Activated T-helper 1 cell treated with anti-CD3 and anti-CD28 coated beads, Interleukin-2, amount 50 U/mL, for 16 hours (primary cell): ENCODE measurements at places on chromosomes 5 and 9.

DNA sequence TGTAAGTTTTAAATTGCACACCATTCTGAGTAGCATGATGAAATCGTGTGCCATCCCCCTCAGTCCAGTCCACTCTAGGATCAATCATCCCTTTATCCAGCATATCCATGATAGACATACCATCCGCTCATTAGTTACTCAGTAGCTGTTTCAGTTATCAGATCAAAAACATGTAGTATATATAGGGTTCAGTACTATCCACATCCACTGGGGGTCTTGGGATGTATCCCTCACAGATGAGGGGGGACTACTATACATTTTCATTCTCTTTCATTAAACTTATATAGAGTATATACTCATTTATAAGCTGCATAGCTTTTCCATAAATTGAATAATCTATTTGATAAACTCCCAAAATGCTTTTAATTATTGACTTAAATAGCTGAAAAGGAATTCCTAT lies 67.6 kb downstream of the MEIKIN start:
- no peak for DNase-seq

- no peak for DNase-seq
Observed at GRCh38 chr5:106862450-106863193, 808.1 kb downstream of the EFNA5 start.

DNA sequence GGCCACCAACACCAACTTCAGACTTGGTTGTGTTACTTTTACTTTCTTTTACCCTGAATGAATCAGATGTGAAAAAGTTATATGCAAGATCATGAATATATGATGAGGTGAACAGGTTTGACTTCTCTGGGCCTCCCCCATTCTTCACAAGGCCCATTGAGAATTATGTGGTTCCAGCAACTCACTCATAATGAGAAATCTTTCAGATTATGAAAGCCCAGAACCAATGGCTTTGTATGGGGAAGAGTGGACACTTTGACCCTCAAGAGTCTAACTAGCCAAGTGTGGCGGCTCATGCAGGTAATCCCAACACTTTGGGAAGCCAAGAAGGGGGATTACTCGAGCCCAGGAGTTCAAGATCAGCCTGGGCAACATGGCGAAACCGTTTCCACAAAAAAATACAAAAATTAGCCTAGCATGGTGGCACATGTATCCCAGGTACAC lies 16.1 kb upstream of the LNPEP start:
- no peak for DNase-seq

- DNase-seq: no peak
Observed at GRCh38 chr5:96714951-96715451, 52.8 kb downstream of the CAST start.

DNA sequence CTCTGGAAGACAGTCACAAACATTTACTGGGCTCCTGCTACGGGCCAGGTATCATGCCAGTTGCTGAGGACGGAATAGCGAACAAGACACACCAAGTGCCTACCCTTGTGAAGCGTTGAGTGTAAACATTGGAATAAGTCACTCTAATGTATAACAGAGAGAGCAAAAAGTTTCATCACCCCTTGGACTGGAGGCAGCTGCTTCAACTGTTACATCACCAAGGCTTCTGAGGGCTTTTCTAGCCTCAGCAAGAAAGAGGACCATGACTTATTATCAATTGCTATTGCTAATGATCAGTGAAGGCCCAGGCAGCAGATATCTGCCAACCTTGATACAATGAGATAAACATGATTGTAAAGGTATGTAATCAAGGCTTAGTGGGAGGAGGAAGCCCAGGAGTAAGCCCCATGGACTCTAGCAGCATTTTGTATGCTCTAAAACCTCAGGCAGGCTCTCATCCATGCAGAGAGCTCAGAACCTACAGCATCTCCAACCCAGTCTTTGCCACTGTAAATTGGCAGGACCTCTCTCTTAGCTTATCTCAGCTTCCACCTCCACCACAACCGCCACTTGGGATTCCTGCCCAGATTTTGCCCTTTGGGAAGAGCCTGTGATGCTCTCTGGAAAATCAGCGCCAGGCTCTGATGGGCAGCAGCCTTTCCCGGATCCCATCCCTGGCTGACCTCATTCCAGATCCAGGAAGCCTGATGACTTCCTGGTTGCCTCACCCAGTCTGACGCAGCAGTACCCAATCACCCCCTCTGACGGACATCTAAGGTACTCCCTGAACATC lies 54.5 kb downstream of the ADAM19 start:
- DNase-seq: no peak

DNA sequence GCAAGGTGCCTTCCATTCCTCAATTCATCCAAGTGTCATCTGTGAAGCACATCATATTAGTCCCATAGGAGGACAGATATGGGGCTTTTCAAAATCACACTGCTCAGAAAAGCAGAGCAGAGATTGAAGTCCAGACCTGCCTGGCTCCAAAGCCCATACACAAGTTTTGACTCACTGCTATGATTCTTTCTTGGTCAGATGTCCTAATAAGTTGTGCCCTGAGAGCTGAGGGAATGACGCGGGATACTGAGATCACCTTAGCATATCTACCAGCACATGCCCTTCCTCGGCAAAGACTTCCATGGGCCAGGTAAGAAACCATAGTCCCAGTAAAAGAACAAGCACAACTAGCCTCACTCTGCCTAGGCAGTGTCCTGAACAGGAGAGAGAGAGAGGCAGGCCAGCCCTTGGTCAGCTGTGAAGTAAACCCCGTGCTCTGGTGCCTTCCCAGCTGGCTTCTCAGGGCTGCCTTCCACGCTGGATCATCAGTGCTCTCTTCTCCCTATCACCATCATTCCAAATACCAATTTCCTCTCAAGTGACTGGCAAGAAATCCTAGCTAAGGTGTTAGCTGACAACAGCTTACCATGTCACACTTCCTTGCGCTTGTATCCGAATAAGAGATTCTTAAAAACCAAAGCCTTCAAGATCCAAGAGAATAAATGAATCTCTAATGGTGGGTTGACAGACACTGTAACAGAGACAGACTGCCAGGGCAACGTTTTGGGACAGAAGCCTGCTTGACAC lies 73.2 kb downstream of the SIL1 start:
- DNase-seq: no peak

DNA sequence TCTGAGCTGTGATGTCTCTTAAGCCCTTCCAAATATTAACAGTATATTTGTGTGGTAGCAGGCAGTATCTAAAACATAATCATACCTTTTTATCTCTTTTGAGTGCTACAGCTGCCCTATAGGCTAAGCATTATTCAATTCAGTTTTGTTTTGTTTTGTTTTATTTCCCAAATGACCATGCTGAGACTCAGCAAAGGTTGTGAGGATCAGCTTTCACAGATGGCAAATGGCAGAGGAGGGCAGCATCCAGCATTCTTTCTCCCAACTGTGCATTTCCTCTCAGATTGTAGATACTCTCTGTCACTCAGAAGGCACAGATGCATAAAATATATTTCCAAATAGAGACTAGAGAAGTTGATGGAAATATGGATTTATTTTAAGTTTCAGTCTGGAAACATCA lies 90.7 kb downstream of the DAPK1 start:
- DNase-seq: no peak

- no peak for DNase-seq
Observed at GRCh38 chr5:112776301-112776856, 38.7 kb downstream of the APC start.

DNA sequence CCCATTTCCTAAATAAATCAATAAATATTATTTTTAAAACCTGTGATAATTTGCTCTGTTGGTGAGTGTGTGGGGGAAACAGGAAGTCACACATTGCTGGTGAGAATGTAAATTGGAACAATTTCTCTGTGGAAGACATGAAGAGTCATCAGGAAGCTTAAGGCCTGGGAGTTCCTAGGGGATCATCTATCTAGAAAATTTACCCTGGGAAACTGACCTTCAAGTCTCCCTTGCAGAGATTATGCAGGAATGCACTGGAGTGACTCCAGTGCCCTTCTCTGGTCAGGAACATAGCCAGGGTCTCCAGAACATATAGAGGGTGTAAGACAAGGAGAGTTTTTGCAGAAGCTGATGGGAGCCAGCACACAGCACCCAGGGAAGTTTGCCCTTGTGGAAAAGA lies 13.0 kb upstream of the GCNT1 start:
- DNase-seq: no peak

DNA sequence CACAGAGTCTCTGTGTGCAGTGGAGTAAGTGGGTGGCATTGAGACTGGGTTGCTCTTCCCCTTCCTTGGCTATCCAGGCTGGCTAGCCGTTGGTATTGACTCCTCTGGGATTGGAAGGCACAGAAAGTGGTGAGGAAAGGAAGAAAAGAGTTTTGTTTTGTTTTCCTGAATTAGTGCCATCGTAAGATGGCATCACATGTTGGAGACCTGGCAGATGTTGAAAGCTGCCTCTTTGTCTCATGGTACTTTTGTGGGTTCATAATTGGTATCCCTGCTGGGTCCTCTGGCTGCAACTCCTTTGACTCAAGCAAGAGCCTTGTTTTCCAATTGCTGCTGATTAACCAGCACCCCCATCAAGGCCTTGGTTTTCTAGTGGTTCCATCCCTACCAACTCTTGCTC lies 293.8 kb downstream of the PDE4D start:
- no peak for DNase-seq

- DNase-seq: no peak
Observed at GRCh38 chr5:141040093-141040770, 10.9 kb upstream of the PCDHB1 start.

DNA sequence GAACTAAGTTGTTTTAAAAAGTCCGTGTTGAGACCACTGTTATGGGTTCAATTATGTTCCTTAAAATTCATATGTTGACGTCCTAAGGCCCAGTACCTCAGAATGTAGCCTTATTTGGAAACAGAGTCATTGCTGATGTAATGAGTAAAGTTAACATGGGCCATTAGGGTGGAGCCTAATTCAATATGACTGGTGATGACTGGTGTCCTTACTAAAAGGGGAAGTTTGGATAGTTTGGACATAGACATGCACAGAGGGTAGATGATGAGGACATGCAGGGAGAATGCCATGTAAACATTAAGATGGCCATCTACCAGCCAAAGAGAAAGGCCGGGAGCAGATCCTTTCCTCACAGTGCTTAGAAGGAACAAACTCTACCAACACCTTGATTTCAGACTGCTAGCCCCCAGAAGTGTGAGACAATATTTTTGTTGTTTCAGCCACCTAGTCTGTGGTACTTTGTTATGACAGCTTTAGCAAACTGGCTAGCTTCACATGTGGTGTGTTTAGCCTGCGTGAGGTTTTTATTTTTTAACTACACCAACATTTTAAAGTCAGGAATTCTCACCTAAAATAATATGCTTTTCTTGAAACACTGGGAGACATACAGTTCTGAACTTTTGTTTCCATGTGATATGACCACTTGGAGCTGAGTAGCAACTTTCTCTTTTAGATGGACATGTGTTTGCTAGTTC lies 135.3 kb downstream of the YIPF5 start:
- DNase-seq: no peak

GRCh38 chr5:78691084-78691960 lies 42.8 kb upstream of the LHFPL2 start:
- no peak for DNase-seq

DNA sequence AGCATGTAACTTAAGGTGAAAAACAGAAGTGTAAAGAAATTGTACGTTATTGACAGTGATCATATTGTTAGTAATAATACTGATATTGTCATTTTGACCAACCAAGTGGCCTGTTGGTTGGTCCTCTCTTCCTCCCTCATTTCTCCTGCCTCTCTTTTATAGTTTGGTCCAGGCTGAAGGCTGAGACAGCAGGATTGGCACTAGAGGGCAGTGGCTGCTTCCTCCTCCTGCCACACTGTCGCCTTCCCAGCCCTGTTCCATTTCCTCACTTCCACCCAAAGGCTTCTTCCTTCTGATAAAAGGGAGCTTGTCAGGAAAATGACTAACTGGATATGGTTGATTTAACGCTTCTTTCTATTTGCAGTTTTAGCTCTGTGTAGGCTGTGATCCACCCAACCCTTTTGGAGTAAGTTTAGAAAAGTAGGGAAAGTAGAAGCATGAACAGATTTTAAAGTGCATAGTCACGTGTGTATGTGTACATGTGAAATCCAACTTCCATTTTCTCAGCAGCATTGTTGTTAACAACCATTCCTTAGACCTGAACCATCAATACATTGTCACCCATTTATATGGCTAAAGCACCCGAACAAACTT lies 35.6 kb downstream of the PTCD2 start:
- DNase-seq: no peak

DNA sequence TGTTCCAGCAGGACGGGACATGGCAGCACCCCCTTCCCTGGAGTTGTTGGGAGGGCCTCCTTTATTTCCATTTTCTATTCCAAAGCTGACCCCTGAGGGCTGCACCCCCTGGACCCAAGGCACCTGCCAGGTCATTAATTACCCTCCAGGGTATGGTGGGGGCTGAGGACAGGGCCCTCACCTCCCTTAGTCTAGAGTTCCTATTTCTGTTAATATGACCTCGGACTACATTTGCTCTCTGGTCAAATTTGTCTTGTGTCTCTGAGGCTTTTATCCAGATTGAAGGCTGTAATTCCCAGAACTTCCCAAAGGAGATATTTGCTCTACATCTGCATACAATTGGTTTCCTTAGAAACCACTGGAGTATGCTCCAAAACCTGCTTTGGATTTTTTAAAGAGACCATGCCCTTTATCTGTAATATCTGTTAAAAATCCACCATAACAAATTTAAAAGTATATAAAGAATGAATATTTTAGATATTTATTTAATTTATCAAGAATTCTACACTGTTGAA lies 16.8 kb downstream of the PHF2 start:
- DNase-seq: no peak

DNA sequence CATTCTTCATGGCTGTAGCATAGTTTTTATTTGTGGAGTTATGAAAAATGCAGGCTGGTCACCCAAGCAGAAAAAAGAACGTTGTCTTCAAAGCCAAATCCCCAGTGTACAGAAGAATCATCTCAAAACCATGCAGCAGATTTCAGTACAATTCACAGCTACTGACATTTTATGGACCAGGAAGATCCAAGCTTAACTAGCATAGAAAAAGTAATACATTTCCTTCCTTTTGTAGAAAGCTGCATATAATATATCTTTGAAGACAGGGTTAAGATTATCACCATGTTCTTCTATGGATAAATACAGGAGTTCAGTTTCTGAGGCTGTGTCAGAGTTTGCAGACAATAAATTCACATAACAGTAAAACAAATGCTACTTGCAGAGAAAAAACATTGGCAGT lies 1054.8 kb upstream of the C9orf72 start:
- no peak for DNase-seq

- DNase-seq: no peak
Observed at GRCh38 chr5:6058055-6058715, 320.2 kb downstream of the MED10 start.

GRCh38 chr5:79510638-79511037 lies 3.3 kb downstream of the HOMER1 start:
- no peak for DNase-seq

DNA sequence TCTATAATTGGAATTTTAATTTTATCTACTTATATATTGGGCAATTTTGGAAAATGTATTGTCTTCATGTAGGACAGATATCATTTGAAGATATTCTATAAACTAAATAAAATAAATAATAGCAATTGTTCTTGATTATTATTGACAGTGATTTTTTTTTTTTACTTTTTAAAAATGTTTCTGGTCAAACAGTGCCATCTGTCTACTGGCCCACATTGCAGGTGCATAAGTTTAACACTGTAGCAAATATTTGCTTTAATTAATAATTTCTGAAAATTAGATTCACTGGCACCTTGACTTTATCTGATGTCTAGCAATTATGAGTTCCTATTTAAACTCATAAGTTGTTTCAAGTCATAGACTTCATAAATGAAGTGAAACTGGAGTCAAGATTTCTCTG lies 41.1 kb upstream of the ISOC1 start:
- no peak for DNase-seq

GRCh38 chr5:135600152-135600570 lies 21.4 kb upstream of the CXCL14 start:
- no peak for DNase-seq

- DNase-seq: no peak
Observed at GRCh38 chr5:88269222-88269771, 652 bp upstream of the TMEM161B start.

GRCh38 chr9:32590898-32591297 lies 17.9 kb upstream of the NDUFB6 start:
- DNase-seq: no peak
